Cerebellar cortex (tissue), 1 donor: ENCODE measurements at places on chromosomes 13 and 19.

GRCh38 chr13:30371649-30372265 lies 50.5 kb upstream of the UBE2L5 start:
- no peak for DNase-seq

GRCh38 chr13:50126993-50127725 lies 111.9 kb downstream of the KCNRG start:
- no peak for DNase-seq

GRCh38 chr13:57815600-57815999 lies 184.1 kb downstream of the PCDH17 start:
- DNase-seq, result no peak

GRCh38 chr13:51793570-51794271 lies 10.2 kb downstream of the DHRS12 start:
- DNase-seq, result no peak

GRCh38 chr13:91661692-91662490 lies 263.5 kb downstream of the GPC5 start:
- no peak for DNase-seq

DNA sequence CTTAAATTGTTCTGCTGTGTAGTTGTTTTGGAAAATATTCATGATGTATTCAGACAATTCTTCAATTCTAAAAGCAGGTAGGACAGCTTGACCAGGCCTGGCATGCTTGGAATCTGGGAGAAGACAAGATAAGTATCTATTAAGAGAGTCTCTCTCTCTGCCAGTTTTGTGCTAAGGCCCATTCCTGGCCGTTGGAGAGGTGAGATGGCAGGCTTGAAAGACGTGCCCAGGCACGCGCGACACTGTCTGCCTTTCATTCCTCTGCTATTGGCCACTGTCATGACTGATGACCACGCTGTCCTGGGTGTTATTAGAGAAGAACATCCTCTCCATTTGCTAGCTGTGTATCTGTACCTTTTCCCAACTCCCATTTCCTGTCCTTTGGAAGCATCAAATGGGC lies 90.3 kb downstream of the LHFPL6 start:
- DNase-seq, result no peak

DNA sequence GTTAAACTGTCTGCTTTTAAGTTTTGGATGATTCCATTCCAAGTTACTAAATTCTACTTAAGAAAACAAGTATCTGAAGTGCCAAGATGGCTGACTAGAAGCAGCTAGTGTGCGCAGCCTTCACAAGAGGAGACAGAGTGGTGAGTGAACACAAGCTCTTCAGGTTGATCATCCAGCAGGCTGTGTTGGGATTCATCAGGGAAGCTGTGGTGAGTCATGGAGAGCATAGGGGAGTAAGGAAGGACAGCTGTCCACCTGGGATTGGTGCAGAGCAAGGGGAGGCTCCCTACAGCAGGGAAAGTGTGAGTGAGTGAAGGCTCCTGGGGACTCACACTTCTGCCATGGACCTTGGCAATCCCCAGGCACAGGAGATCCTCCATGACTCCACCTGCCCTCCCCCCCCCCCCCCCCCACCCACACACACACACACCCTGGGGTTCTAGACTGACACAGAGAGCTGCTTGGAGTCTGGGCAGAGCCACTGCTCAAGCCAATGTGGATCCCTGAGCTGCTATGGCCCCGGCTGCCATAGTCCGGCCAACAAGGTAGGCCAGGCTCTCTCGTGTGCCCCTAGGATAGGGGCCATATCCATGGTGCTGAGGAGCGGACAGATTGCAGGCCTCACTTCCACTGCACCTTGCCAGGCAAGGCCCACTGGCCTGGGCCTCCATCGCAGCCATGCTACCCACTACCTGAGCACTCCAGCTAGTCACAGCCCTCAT lies 23.5 kb downstream of the SLC25A15 start:
- DNase-seq, result no peak

GRCh38 chr13:99237981-99238662 lies 20.1 kb downstream of the GPR18 start:
- DNase-seq, result no peak

GRCh38 chr13:112752711-112753541 lies 63.1 kb downstream of the ATP11A start:
- DNase-seq, result no peak

DNA sequence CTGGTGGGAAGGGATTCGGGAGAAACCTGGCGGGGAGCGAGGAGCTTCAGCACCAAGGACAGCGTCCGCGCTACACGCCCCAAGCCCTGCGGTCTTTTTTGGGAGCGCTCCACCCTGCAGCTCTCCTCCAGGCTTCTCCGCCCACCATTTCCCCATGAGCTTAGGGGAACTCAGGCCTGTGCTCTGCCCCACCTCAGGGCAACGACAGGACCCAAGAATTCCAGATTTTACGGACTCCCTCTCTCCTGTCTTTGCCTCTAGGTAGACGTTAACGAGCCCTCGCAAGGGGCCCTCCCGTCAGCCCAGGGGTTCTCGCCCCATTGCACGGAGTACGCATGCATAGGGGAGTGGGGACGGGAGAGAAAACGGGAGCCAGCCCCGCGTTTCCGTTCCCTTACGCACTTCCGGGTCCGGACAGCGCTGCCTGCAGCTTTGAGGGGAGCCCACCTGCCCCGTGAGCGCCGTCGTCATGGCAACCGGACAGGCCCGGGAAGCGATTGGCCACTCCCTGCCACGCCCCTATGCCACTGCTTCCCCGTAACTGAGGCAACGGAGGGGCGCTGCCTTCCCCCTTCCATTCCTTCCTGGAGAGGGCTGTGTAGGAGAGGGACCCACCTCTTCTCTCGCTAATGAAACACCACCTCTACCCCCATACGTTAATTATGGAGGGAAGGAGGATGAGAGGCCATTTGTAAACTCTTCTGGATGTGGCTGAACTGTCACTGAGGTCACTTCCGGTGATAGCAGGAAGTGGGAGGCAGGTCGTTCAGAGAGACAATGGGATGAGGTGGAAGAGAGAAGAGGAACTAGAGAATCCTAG lies 20.8 kb downstream of the NOVA2 start:
- peak; percentile 73 for DNase-seq

- no peak for DNase-seq
Observed at GRCh38 chr13:113293686-113294085, 3.4 kb upstream of the LAMP1 start.

DNA sequence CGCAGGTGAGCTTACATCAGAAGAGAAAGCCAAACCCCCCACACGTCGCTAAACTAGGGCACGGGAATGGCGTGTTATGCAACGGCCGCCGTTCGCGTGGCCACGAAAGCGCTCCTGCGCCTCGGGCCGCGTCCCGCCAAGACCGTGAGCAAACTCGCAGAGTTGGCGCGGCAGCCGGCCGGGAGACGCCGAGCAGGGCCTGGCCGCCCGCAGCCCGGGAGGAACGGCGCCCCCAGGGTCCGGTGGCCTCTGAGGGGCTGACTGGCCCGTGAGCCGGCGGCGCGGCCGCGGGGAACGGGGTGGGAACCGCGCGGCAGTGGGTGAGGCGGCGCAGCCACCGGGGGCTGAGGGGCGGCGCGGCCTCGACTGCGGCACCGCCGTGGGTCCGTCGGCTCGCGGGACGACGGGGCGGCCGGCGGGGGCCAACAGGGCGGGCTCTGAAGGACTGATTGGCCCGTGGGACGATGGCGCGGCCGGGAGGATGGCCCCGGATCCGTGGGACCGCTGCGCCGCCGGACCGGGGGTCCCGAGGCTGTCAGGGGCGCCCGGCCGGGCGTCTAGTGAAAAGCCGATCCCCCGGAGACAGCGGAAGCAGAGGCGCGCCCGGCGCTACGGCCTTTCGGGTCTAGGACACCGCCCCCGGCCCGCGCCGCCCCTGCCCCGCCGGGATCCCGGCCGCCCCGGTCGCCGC lies 903 bp downstream of the LATS2 start:
- no peak for DNase-seq
